ENCODE measurements at places on chromosomes 6 and 20. TPM values are rescaled to one million over a fixed set of nuclear protein-coding genes. Genes with fewer than 3 reads are reported as not detected.
A peak's percentile ranks its signal among the peaks of the same experiment; 100 is the strongest.

Gene SLA2
- 0.12 TPM for total RNA-seq

Gene PLCB4
- total RNA-seq, result 6.7 TPM

Gene C4A
- 13.2 TPM for total RNA-seq

Gene PHACTR3
- not detected for total RNA-seq

Gene ISM1
- total RNA-seq, result 0.99 TPM

Gene PXDC1
- total RNA-seq, result 22.5 TPM

DNA sequence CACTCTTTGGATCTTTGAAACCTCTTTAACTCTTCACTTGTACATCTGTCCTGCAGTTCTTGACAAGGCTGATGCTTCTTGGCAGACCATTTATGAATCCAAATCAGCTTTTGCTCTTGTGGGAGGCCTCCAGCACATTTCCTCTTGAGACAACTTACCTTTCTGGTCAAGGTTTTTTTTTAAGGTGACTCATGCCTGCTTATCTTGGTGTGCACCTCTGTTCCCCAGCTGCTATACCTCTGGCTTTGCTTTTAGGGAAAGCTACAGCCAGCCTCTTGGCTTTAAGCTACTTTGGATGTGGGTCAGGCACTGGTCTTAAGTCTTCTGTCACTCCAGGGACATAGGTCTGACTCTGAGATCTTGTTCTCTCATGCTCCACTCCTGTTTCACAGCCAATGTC, 106.5 kb downstream of the PHF3 start:
- H3K27me3 ChIP-seq, result no peaks in the 10 kb centered on the region
- no peak for DNase-seq
- H3K36me3 ChIP-seq, result no peaks in the 10 kb centered on the region
- no peaks in the 10 kb centered on the region for H3K4me1 ChIP-seq
- no peak overlapping the region for H3K4me3 ChIP-seq
- no peak overlapping the region for H3K27ac ChIP-seq

- H3K27me3 ChIP-seq, result no peaks in the 10 kb centered on the region
- no peaks in the 10 kb centered on the region for H3K4me1 ChIP-seq
- H3K4me3 ChIP-seq, result no peak overlapping the region
- no peaks in the 10 kb centered on the region for H3K36me3 ChIP-seq
- no peak overlapping the region for H3K27ac ChIP-seq
Observed at GRCh38 chr6:125392682-125393081, 90.9 kb upstream of the HDDC2 start.

DNA sequence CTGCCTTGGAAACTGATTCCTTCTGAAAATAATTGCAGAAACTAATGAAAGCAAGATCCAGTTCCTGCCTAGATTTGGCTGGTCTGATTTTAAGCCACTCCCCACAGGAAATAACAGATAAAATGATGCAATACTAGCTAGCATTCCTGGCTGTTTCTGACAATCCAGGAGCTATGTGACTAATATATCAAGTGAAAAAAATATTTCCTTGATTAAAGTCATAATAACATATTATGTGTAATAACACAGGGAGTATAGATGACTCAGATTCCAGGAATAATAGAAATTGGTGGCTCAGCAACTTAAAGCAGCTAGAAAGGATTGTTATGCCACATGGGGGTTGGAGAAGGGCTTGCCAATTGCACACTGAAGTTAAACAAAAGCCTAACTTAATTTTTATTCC, 182.7 kb upstream of the SALL4 start:
- DNase-seq, result no peak
- H3K4me1 ChIP-seq, result no peaks in the 10 kb centered on the region
- no peaks in the 10 kb centered on the region for H3K27me3 ChIP-seq
- no peak overlapping the region for H3K4me3 ChIP-seq

DNA sequence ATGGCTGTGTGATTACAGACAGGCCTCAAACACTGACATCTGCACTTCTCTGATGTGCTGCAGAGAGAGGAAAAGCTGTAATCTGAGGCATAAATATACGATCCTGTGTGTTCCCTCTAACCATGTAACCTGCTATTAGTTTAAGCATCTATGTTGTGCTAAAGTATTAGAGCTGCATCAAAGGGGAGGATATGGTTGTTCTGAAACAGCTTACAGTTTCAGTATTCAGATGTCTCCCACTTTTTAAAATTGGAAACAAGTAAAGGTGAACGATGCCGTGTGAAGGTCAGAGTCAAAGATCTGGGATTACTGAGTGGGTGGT, 7.6 kb downstream of the PLEKHG1 start:
- H3K27ac ChIP-seq, result no peak overlapping the region
- H3K4me3 ChIP-seq, result no peak overlapping the region
- peaks cover 10% of the 10 kb centered on the region for H3K27me3 ChIP-seq

DNA sequence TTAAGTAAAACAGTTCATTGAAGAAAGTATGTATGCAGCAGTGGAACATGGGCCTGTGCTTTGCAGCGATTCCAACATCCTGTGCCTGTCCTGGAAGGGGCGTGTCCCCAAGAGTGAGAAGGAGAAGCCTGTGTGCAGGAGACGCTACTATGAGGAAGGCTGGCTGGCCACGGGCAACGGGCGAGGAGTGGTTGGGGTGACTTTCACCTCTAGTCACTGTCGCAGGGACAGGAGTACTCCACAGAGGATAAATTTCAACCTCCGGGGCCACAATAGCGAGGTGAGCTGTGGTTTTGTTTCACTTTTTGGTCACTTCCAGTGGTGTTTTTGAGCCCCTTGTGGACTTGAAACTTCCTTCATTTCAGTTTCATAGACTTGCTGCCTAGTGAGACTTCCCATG, 1.7 kb downstream of the TULP4 start:
- DNase-seq, result no peak
- peaks cover 29% of the 10 kb centered on the region for H3K36me3 ChIP-seq
- H3K4me1 ChIP-seq, result no peaks in the 10 kb centered on the region
- no peak overlapping the region for H3K4me3 ChIP-seq
- H3K27me3 ChIP-seq, result no peaks in the 10 kb centered on the region

GRCh38 chr6:112231594-112232060, 22.7 kb downstream of the LAMA4 start:
- DNase-seq, result no peak
- no peaks in the 10 kb centered on the region for H3K36me3 ChIP-seq
- H3K27ac ChIP-seq, result peak overlapping the region; percentile 64

- H3K36me3 ChIP-seq, result no peaks in the 10 kb centered on the region
- H3K27ac ChIP-seq, result peak overlapping the region; percentile 85
- H3K4me1 ChIP-seq, result peaks cover 26% of the 10 kb centered on the region
- DNase-seq, result no peak
Observed at GRCh38 chr6:158653577-158654354, 3.9 kb downstream of the SYTL3 start.

DNA sequence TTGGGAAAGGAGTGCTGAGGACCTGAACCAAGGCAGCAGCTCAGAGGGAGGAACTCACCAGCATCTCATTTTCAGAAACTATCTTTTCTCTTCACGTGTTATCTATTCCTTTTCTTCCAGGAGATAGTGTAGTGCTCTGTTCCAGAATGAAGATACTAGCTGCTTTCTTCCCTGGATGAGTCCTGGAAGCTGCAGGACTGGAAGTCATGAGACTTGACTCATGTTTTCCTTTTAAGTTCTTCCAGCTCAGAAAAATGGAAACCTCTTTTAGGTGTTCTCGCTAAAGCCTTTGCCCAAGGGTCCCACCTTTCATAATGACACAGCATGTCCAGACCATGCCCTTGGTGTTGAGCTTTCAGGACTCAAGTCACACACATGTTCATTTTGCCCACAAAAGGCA, 106.7 kb downstream of the UNC5CL start:
- no peak overlapping the region for H3K27ac ChIP-seq
- H3K36me3 ChIP-seq, result no peaks in the 10 kb centered on the region
- no peak for DNase-seq
- peaks cover 31% of the 10 kb centered on the region for H3K4me1 ChIP-seq

DNA sequence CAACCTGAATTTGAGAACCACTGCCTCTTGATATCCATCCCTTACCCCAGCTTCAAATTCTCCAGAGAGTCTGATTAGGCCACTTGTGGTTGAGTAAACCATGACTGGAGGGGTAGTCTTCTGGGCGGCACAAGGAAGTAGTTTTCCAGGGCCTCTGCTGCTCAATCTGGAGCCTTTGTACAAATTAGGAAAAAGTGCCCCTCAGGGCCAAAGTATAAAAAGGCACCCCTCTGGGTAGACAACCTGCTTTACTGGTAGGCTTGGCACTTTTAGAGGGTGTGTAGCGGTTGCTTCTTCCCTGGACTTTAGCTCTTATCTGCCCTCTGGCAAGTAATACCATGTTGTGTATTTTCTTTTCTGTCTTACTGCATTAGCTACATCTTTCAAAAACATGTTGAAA, 32.9 kb upstream of the RPL7L1 start:
- H3K36me3 ChIP-seq, result peaks cover 5% of the 10 kb centered on the region
- DNase-seq, result no peak
- no peaks in the 10 kb centered on the region for H3K27me3 ChIP-seq
- H3K4me3 ChIP-seq, result no peak overlapping the region
- peaks cover 3% of the 10 kb centered on the region for H3K4me1 ChIP-seq
- H3K27ac ChIP-seq, result no peak overlapping the region

DNA sequence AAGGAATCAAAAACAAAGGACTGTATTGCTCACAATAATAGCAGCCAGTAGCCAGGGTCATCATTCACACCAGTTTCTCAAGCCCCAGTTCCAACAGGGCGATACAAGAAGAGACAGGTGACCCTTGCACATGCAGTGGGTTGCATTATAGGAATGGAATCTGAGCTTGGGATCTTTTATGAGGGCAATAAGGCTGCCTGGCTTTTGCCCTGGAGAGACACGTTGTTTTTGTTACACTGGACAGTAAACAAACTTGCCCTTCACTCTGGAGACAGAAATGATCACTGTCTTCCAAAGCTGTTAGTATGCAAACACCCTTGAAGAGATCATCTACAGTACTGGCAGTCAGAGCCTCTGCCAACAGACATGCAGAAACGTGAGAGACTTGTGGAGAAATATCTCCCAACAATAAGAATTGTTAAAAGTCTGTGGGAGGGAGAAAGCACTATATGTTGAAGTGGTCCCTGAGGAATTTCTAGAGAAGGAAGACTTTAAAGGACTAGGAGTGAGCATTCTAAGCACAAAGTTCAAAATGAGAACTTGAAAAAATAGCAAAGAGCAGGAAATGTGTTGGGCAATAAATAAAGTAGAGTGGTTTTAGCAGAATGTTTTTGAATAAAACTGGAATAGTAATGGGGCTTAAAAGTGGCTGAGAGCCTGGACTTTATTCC, 6.2 kb upstream of the COL12A1 start:
- no peak for DNase-seq
- H3K4me1 ChIP-seq, result peaks cover 3% of the 10 kb centered on the region
- H3K27me3 ChIP-seq, result peaks cover 14% of the 10 kb centered on the region
- no peaks in the 10 kb centered on the region for H3K36me3 ChIP-seq
- H3K4me3 ChIP-seq, result no peak overlapping the region

DNA sequence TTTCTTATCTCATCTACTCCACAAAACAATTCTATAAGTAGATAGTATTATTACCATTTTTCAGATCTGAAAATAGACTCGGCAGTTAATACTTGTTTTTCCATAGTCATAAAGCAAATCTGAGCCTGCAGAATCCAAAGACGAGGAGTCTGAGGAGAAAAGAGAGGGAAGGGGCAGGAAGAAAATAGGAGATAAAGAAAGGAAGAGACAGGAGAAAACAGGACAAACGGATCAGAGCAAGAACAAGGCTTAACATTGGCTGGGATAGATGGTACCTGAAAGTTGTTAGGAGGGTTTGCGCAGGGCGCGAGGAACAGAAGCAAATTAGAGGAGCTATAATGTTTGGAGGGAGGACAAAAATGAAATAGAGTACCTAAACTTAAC, 639 bp upstream of the PPIL1 start:
- H3K4me1 ChIP-seq, result peaks cover 5% of the 10 kb centered on the region
- no peak for DNase-seq
- peak overlapping the region; percentile 87 for H3K27ac ChIP-seq
- H3K36me3 ChIP-seq, result peaks cover 15% of the 10 kb centered on the region
- peak overlapping the region; percentile 79 for H3K4me3 ChIP-seq

DNA sequence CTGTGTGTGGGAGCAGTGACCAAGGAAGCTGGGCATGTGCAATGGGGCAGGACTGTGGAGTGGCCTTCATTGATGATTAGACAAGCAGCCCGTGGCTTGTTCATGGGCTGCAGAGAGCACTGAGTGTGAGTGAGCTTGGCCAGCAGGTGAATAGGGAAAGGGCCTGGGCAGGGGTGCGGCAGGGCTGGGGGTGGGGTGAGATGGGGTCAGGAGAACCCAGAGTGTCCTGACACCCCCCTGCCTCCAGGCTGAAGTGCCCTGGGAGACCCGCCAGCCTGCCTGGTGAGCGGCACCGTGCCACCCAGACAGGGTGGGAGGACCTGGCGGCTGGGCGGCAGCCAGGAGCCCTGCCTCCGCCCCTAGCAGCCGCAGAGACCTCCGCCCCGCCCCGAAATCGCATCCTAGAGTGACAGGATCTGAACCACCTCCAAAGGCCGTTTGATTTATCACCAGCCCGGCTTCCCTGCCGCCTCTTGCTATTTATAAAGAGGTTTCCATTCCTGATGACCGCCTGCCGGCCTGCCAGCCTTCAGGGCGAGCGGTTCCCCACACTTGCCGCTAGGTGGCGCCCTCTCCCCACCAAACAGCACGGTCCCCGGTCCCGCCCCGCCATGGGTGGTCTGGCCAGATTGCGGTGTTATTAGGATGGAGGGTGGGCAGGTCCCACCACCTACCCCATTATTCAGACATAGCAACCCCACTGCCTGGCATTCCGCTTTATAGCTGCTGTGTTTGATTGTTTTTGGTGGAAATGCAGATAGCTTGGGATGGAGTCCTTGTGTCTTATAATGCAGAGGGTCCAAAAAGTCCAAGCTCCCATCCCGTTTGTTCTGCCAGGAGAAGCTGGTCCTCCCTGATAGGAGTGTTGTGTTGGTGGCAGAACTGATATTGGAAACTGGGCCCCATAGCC, 3.5 kb downstream of the MYLK2 start:
- H3K36me3 ChIP-seq, result no peaks in the 10 kb centered on the region
- DNase-seq, result peak; percentile 93
- peak overlapping the region; percentile 78 for H3K4me3 ChIP-seq
- H3K27me3 ChIP-seq, result no peaks in the 10 kb centered on the region

- no peak overlapping the region for H3K4me3 ChIP-seq
- no peaks in the 10 kb centered on the region for H3K27me3 ChIP-seq
- peak overlapping the region; percentile 95 for H3K27ac ChIP-seq
- DNase-seq, result no peak
- no peaks in the 10 kb centered on the region for H3K36me3 ChIP-seq
Observed at GRCh38 chr6:37100745-37101144, 69.2 kb upstream of the PIM1 start.

DNA sequence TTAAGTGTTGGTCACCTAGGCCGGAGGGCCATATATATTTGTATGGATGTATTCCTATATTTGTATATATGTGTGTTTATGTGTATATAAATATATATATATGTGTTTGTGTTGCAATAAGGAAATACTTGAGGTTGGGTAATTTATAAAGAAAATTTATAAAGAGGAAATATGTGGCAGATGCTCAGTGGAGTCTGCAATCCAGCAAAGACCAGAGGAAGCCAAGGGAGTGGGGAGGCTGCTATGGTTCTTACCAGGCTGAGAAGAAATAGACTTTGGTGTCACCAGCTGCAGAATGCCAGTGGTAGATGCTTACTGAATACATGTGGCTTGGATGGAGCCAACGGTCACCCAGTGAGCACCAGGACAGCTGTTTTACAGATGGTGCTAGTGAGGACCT, 97.4 kb upstream of the ELOVL5 start:
- H3K4me1 ChIP-seq, result no peaks in the 10 kb centered on the region
- H3K4me3 ChIP-seq, result no peak overlapping the region
- no peaks in the 10 kb centered on the region for H3K36me3 ChIP-seq

- peak overlapping the region; percentile 70 for H3K4me3 ChIP-seq
- no peaks in the 10 kb centered on the region for H3K36me3 ChIP-seq
- H3K27me3 ChIP-seq, result no peaks in the 10 kb centered on the region
- DNase-seq, result no peak
Observed at GRCh38 chr6:7053125-7053774, 54.5 kb upstream of the RREB1 start.

Measured in psoas muscle (tissue), 8 donors.